ENCODE measurements at places on chromosomes 1 and 21. TPM values are rescaled to one million over a fixed set of nuclear protein-coding genes. Genes with fewer than 3 reads are reported as not detected.

GRCh38 chr1:240093120-240093961 is 1.7 kb downstream of the FMN2 start:
- no peak for DNase-seq

DNA sequence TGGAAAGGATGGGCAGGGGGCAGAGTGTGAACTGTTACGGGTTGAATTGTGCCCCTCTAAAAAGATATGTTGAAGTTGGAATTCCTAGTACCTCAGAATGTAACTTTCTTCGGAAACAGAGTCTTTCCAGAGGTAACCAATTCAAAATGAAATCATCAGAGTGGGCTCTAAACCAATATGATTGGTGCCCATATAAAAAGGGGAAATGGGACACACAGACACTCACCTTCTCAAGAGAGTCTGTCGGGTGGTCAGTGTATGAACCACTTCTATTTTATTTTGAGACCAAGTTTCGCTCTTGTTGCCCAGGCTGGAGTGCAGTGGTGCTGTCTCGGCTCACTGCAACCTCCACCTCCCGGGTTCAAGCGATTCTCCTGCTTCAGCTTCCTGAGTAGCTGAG is 7.6 kb downstream of the EDARADD start:
- DNase-seq: no peak

Gene CHI3L2
- not detected for total RNA-seq

GRCh38 chr1:183148599-183148998 is 37.5 kb upstream of the LAMC2 start:
- no peak for DNase-seq

DNA sequence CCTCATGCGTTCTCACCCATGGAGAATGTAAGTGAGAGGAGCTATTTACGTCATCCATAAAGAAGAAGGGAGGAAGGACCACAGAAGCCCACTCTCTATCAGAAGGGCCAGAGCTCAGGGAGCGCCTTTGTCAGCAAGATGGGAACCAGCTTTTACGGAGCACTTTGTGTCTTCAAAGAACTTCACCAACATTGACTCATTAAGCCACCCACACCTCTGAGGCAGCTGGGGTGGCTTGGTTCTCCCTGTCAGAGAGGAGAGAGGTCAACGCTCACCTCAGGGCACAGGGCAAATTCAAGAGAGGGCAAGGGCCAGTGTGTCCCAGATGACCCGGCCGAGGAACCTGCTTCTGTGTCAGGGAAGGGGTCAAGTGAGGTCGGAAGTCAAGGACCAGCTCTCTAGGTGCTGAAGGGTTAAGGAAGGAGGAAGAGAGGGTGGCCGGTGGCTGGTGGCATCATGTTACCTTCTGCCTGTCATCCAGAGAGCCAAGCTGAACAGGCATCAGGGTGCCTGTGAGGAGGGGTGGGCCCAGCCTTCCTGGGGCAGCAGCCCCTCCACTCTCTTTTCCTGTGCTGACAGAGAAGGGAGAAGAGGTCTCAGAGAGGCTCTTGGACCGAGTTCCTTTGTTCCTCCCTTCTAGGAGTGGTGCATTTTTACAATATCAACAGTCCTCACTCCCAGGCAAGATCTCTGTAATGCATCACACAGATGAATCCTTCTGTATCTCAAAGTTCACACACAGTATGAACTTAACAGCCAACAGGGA is 109.0 kb downstream of the ETS2 start:
- peak; percentile 45 for DNase-seq

All from HT-29 (cell line).